ENCODE measurements at places on chromosomes 12 and 14.
A peak's percentile ranks its signal among the peaks of the same experiment; 100 is the strongest.

DNA sequence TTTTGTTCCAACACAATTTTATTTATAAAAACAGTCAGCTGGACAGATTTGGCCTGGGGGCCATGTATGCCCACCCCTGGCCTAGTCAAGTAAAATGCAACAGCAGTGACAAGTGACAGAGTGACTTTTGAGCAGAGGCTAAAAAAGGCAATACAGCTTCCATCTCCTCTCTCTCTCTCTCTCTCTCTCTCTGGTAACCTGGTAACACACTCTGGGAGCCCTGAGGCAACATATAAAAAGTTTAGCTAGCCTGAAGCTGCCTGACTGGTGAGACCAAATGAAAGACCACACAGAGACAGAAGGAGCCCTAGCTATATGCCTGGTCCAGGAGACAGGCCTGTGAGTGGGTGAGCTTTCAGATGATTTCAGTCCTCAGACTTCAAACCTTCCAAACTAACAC, 105.4 kb downstream of the DENND5B start:
- no peak for DNase-seq

GRCh38 chr12:1796515-1797010, 23.8 kb upstream of the LRTM2 start:
- no peak for DNase-seq

GRCh38 chr14:99047441-99048031, 224.5 kb downstream of the BCL11B start:
- no peak for DNase-seq

DNA sequence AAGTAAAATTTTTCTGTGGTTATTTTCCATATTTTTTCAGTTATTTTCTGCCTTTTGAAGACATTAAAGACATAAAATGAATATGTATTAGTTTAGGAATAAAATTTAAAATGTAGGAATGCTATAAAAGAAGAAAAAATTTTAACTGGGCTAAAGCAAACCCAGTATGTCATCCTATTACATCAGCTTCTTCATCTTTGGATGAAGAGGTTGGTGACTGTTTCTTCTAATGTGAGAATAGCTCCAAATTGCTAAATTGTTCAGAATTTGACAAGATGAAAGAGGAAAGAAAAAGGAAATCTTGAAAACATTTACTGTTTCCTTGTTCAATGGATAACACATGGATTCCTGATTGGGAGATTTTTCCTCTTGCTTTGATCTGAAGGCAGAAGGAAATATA, 52.7 kb upstream of the PZP start:
- DNase-seq = no peak

DNA sequence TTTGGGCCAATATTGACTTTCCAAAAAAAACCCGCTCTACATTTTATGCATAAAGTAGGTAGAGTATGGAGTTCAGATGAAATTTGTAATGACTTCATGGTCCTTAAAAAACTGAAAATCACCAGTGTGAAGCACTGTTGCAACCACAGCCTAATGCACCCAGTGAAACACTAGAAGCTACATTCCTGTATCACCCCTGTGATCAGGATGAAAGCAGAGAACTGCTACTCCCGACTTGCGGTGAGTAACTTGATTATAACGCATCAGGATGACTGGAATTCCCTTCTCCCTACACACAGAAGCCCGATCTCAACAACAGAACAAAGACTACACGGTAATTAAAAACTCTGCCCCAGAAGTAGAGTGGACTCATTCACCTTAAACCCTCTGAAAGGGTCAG, 33.8 kb downstream of the SPTB start:
- DNase-seq = no peak

- DNase-seq = no peak
Measured at GRCh38 chr12:23671881-23672280, 277.6 kb downstream of the SOX5 start.

GRCh38 chr12:6925239-6925539, 2.6 kb upstream of the ATN1 start:
- no peak for DNase-seq

DNA sequence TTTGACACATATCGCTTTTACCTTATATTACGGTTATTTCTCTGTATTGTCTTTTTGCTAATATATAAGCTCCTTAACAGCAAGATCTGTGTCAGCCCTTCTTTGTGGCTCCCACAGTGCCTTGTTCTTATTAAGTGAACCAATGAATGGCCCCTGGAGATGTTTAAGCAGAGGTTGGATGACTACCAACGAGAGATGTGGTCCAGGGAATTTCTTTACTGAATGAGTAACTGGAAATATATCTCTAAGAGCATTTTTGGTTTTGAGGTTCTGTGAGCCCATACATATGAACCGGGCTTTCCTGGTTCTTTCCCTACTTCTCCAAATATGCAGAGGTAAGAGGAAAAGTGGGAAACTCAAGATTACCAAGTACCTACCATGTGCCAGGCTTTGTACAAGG, 23.5 kb downstream of the CALCOCO1 start:
- no peak for DNase-seq

GRCh38 chr12:127785540-127785939, 481.4 kb upstream of the TMEM132C start:
- DNase-seq = peak; percentile 23

GRCh38 chr12:52335598-52336262, 14.5 kb upstream of the KRT83 start:
- no peak for DNase-seq

DNA sequence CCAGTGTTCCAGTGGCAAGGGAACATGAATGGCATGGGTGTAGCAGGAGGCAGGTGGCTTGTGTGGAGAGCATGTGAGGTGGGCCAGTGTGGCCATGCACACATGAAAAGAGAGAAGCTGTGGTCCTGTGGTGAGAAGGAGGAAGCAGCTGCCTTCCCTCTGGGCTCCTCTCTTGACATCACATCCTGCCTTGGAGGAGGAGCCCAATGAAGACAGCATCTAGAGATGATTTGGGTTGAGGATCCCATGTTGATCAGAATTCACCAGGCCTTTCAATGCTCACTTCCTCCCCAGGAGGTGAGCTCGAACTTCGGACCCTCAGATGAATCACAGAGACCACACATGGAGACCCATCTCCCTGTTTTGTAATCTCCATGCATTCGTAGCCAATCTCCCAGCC, 82.6 kb downstream of the LRRC74A start:
- no peak for DNase-seq

DNA sequence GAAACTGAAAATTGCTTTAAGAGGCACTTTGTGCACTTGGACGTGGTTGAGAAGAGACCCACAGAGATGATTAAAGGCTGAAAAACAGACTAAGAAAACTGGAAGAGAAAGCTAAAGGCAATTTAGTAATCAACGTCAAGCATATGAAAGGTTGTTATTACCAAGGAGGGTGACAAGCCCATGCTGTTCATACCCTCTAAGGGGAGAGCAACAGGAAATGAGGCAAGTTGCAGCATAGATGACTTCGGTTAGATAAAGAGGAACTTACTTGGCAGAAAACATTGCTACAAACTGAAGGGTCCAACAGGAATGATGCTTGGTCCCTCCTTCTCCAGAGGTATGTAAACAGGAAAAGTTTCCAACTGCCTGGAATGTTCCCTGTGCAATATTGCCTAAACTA, 107.8 kb downstream of the DUSP6 start:
- no peak for DNase-seq
